ENCODE measurements at places on chromosomes 1 and 21.

GRCh38 chr21:15688809-15689208 is 41.0 kb upstream of the USP25 start:
- DNase-seq, result no peak

GRCh38 chr21:26140164-26140579 is 30.4 kb downstream of the APP start:
- DNase-seq, result no peak

DNA sequence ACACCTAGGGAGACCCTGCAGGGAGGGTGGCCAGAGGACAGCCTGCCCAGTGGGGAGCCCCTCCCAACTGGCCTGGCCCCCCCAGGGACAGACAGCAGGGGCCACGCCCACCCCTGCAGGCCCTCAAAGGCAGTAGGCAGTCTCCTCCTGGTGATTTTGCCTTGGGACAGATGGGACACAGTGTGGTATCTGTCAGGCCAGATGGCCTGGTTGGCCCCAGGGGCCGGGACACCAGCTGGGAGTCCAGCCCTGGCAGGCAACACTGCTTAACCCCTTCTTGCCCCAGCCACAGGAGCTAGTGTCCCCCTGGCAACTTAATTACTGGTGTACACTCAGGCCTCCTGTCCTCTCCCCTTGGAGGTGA is 17.8 kb downstream of the IFFO2 start:
- no peak for DNase-seq

GRCh38 chr1:175158170-175158591 is 34.4 kb downstream of the KIAA0040 start:
- DNase-seq, result no peak

DNA sequence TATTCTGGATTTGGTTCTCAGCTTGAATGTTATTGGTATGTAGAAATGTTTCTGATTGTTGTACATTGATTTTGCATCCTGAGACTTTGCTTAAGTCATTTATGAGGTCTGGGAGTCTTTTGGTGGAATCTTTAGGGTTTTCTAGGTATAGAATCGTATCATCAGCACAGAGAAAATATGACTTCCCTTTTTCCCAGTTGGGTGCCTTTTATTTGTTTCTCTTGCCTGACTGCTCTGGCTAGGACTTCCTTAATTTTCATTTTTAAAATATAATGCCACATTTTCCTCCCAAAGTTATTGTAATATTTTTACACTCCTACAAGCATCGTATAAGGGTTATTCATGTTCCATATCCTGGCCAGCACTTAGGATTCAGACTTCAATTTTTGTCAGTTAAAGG is 111.1 kb downstream of the FNBP1L start:
- no peak for DNase-seq

DNA sequence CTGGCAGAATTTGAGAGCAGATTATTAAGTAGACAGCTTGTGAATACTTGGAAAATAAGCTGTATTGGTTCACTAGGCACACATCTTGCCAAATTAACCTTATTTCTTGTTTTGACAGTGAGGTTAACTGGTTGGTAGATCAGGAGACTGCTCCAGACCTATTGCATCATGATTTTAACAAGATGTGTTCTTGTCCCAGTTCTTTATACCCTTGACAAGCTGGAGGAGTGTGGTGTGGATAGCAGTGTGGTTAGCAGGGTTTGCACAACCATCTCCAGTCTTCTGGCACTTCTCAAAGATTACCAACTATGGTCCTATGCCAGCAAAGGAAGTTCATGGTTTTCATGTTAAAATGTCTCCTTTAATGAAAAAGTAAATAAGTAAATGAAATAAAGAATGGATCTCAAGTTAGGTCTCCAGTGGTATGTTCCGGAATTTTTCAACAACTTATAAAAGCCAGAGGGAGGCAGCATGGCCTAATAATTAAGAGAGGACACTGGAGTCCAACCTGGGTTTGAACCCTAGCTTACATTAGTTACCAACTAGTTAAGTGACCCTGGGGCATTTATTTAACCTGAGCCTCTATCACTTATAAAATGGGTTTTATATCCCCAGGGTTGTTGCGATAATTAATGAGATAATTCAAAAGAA is 34.1 kb downstream of the DDX20 start:
- DNase-seq, result no peak

DNA sequence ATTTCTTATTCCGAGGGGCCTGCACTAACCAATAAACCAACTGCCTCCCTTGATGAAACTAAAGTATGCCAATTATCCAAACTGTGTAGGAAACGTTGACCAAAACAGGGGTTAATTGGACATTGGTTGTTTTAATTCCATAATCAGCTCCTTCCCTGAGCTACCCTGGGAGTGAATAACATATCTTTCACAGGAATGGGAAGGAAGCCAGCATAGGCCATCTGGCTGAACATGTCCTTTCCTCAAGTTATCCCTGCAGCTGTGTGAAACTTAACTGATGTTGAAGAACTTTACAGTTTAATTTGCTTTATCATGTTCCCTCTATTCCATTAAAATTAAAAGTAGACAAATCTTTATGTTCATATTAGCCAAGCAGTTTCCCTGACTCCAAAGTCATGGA is 75.4 kb downstream of the NRIP1 start:
- DNase-seq, result no peak

GRCh38 chr1:229759037-229759435 is 133.0 kb downstream of the URB2 start:
- DNase-seq, result no peak

DNA sequence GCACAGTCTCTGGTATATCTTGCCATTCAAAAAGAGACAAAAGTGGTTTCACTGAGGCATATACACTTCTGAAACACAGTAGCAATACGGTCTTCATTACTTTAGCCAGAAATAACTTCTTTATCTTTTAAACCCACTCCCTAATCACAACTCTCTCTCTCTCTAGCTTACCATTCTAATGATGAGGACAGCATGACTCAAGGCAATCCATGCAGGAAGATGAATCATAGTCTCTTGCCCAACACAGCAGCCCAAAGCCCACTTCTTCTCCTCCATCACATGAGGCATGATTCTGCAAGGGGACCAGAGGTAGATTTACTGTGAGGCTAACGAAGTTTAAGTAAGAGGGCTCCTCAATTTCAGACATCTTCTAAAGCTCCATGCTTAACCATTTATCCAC is 285.0 kb upstream of the NR5A2 start:
- DNase-seq, result no peak

- no peak for DNase-seq
Measured at GRCh38 chr1:191608367-191608766, 549.9 kb upstream of the RGS18 start.

- peak; percentile 59 for DNase-seq
Measured at GRCh38 chr1:7616076-7616832, 154.8 kb upstream of the VAMP3 start.

DNA sequence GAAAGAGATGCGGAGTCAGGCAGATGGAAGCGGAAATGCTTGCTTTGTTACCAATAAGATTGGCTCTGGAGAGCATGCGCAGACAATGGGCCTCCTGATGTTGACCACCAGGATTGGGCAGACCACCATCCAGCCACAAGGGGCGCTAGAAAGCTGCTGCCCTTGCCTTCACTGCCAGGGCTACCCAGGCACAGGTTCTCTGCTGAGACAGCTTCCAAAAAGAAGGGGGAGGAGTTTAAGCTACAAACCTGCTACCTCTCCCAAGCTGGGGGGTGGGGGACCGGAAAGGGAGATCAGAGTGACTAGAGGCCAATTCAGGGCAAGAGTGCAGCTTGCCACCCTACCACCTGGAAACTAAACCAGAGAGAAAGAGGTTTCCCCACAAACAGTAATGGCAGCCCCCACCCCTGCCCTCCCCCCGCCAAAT is 369.7 kb downstream of the RRAGC start:
- no peak for DNase-seq

GRCh38 chr1:87922885-87923284 is 594.2 kb downstream of the LMO4 start:
- no peak for DNase-seq

DNA sequence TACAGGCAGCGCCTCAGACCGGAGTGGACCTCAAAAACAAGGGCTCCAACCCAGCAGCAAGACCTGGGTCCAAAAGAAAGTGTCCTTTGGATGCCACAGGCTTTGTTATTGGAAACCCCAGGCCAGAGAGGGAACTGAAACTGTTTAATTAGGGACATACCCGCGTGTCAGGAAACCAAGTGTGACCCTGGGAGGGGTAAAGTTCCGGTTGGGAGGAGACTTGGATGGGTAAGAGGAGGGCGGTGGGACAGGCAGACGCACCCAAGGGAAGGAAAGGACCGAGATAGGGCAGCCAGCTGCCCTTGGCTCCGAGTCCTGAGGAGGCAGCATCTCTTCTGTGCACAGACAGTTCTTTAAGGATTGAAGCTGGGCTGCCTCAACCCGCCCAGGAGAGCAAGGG is 71.4 kb downstream of the CDC7 start:
- DNase-seq, result no peak

GRCh38 chr1:47569681-47570470 is 132.0 kb downstream of the FOXD2 start:
- DNase-seq, result peak; percentile 70
